Activated CD8-positive, alpha-beta memory T cell treated with anti-CD3 and anti-CD28 coated beads for 1 hour (primary cell): ENCODE measurements at places on chromosomes 4 and X.

DNA sequence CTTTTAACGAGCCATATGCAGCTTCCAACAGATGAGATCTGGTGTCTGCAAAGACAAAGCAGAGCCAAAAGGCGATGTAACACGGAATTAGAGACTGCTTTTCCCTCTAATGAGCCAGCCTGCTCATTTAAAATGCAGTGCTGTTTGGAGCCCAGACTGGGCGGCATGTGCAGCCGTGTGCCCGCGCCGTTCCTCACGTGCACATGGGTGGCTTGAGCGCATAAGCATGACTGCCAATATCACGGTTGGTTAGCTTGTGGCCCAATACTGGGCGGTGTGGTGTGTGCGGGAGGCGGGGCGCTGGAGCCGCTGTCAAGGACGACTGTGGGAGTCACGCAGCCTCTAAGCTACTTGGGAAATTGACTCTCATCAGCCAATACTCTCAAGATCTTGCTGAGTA lies 87.0 kb upstream of the SCOC start:
- DNase-seq: no peak

- no peak for DNase-seq
These were observed 7.8 kb upstream of the PIGA start for GRCh38 chrX:15343075-15343476.

GRCh38 chr4:100895556-100896197 lies 377.9 kb upstream of the EMCN start:
- no peak for DNase-seq

GRCh38 chrX:41412261-41413081 lies 34.7 kb upstream of the NYX start:
- no peak for DNase-seq

- no peak for DNase-seq
These were observed 18.6 kb downstream of the FAM9A start for GRCh38 chrX:8782595-8782994.

GRCh38 chr4:5787311-5787710 lies 76.3 kb downstream of the EVC start:
- DNase-seq: no peak

DNA sequence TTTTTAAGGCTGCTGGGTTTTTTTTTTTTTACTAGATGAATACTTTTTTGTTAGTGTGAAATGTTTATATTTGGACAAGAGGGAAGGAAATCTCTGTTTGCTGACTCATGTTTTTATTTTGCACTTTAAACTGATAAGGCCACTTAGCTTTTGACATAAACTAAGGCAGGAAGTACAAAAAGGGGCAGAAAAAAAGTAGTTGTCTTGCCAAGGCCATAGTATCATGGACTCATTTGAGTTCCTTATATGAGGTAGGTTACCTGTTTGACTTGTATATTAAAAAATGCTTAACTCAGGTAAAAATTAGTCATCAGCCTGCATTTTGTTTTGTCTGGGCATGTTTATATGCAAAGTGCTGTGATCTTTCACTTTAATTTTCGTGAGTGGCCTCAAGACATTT lies 26.0 kb downstream of the SMAD1 start:
- no peak for DNase-seq

- DNase-seq: no peak
These were observed 4.1 kb downstream of the ENPEP start for GRCh38 chr4:110480031-110480549.

DNA sequence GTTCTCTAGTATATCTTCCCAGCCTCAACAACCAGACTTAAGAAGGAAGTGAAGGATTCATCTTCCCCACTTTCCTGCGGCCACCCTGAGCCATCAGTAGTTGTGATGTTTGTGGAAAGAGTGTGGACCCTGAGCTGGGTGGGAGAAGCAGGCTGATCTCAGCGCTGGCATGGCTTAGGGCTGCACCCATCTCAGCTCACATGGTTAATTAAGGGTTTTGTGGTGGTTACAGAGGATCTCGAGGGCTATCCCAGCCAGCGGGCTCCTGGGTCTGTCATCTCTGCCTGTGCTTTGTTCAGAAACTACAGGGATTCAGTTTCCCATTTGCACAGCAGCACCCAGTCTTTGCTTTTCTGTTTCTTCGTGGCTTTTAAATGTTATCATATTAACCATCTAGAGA lies 163.4 kb downstream of the PTTG2 start:
- DNase-seq: no peak

DNA sequence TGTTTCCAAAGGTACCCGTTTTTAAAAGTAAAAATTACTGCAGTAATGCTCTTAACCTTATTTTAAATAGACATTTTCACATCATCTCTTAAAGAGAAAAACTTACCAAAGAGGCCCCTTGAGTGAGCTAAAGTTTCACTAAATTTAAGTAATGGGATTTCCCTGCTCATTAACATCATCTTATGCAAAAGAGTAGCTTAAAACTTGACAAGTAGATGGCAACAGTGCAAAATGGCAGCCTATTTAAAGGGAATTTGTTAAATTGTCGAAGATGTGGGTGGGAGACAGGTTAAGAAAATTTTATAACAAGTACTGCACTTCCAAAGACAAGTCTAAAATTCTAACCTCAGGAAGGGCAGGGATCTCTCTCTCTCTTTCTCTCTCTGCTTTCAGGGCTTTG lies 271.7 kb upstream of the LDB2 start:
- DNase-seq: no peak

DNA sequence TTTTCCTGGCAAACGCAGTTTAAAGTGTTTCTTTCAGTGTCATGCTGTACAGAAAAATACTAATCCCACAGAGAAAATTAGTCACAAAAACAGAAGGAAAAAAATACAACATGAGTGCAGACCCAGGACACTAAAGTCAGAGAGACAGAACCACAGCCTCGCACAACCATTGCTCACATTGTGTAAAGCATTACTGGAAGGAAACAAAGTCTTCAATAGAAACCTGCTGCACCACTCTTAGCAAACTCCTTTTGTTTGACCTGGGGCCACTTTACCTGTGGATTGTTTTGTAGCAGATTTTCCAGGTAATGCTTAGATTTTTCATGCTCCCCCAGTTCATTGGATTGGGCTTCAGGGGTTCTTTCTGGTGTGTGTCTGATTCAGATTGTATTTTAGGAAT lies 131.8 kb upstream of the TMLHE start:
- DNase-seq: no peak

- DNase-seq: no peak
These were observed 398.0 kb downstream of the MAGEB5 start for GRCh38 chrX:26613956-26614355.

GRCh38 chrX:150651906-150652305 lies 41.3 kb upstream of the MTMR1 start:
- no peak for DNase-seq

DNA sequence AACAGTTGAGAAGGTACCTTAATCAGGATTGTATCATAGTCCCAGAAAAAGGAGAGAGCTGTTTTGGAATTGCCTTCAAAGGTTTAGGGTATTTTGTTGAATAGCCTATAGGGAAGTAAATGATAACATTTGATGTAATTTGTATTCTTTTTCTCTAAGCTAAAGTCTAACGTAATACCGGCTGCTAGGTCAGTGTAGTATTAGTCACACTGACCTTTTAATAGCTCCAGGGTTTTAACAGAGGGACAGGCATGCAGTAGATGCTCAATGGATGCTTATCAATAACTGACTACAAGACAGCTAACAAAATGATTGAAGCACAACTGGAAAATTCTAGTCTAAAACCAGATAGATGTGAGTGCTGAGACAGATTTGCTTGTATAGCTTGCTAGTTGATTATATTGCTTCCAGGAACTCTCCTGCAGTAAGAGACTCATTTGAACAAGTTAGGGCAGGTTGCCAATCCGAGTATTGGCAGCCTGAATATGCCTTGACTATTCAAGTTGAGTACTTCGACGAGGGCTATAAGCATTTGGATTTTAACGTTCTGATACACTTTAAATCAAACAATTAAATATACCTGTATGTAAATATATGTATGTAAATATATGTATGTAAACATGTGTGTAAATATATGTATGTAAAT lies 16.5 kb upstream of the PNPLA4 start:
- DNase-seq: no peak

GRCh38 chr4:73021634-73022033 lies 47.9 kb downstream of the COX18 start:
- no peak for DNase-seq

- DNase-seq: no peak
These were observed 32.9 kb downstream of the CCKAR start for GRCh38 chr4:26457412-26457811.

GRCh38 chrX:70359458-70359857 lies 63.7 kb upstream of the GDPD2 start:
- DNase-seq: no peak

- DNase-seq: no peak
These were observed 32.9 kb upstream of the GRID2 start for GRCh38 chr4:92270908-92271307.

- DNase-seq: no peak
These were observed 298.0 kb upstream of the FAT1 start for GRCh38 chr4:187021436-187022205.

DNA sequence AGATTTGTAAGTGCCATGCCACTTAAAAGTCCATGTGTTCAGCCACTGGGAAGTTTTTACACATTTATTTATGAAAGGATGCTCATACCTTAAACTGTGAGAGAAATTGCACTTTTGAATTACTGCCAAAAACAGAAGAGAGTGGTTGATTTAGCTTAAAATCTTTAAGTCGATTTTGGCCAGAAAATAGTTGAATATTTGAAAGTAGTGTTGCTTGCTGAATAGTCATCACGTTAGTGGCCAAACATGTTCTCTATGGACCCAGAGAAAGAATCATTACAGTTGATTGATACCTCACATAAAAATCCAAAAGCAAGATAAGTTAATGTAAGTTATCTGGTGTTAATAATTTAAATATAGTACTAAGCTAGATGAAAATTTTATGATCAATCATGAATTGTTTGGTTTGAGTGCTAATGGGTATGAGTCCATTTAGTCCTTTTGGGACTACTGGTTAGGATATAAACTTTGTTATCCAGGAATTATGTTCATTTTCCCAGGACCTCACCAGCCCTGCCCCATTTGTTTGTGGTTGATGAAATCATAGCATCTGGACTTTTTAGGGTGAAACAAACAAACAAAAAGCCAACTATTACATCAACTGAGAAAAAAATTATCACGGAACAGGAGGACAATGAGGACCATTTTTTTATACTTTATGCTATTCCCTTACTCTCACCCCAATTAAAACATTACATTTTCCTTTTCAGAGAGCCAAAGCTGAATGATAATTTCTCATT lies 6.3 kb downstream of the GIMD1 start:
- DNase-seq: no peak

GRCh38 chr4:38154252-38154651 lies 194.1 kb downstream of the PTTG2 start:
- DNase-seq: no peak

- no peak for DNase-seq
These were observed 70.1 kb downstream of the NSG1 start for GRCh38 chr4:4456816-4457578.

DNA sequence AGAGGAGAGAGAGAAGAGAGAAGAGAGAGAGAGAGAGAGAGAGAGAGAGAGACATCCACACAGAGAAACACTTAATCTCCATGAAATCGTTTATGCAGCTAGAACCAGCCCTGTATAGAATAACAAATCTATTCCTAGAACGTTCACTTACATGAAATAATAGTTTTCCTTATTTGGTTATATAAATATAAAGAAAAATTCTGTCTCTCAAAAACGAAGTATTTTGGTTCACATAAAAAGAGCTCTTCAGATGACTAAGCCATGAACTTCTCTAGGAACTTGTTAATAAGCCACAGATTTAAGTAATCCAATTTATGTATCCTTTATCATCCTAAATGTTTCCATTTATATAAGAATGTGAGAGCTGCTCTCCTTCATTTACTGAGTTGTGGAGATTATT lies 1315.1 kb upstream of the PCDH7 start:
- DNase-seq: no peak

GRCh38 chr4:1572964-1573720 lies 111.0 kb downstream of the FAM53A start:
- DNase-seq: no peak

DNA sequence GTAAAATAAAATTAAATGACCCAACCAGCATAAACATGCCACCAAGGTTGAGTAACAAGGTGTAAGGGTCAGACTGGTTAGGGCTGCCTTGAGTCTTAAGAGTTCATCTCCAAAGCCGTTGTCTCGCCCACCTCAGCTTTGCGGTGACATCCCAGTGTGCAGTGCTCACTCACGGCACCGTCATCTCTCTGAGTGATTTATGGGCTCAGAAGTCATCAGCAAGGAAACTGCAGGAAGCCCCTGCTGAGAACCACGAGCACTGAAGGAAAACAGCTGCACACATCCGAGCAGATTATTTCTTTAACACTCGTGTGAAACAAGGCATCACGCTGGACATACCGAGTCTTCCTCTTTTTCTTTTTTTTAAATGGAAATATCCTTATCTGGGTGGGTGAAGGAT lies 411.1 kb downstream of the TRIML1 start:
- DNase-seq: no peak

DNA sequence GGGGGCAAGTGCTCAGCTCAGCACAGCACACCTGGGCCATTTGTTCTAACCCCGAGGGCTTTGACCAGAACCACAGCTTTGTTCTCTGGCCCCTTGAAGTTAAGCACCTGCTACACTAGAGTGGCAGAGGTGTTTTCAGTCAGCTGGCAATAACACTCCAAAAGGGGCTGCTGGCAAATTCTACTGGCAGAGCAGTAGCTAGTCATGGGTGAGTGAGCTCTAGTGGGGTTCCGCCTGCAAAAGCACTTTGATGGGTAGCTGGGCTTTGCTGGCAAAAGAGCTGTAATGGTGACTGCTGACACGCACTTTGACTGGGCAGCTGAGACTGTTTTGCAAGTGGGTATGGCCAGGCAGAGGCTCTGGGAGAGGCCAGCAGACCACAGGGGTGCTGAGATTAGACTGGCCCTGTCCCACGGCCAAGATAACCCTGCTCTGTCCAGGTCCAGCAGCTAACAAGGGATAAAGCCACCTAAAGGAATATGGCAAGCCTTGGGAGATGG lies 65.2 kb upstream of the TENT5D start:
- no peak for DNase-seq

DNA sequence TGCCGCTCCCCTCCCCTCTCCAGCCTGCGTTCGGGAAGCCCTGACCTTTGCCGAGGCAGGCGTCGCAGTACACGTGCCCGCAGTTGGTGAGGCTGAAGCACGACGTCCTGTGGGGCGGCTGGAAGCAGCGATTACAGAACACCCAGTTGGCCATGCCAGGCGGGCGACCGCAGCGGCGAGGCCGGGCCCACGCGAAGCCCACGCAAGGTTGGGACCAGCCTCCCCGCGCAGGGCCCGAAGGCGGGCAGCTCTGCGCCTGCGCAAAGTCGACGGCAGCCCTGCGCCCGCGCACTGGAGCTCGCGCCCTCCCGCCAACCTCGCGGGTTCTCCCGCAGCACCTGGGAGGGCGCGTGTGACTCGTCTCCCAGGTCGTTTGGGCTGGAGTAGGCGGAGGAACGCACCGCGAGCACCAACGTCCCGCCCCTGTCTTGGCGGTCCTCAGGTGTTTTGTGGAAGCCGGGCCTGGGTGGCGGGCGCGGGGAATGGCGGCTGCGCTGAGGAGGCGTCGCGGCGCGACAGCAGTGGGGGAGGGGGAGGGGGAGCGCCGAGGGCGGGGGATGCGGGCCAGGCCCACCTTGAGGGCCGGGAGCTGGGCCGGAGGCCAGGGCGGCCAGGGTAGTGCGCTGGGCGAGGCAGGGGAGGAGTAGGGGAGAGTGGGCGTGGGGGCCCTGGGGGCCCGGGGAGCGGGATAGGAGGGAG lies at the start of gene RNF212:
Gene RNF212, minus strand, starts transcription at position 254 of the 699 bp plus-strand sequence. Its CDS starts 100 bp downstream, at position 154.
- DNase-seq: peak; percentile 30
